Posterior vena cava (tissue), 2 donors: ENCODE measurements at places on chromosomes 2 and 18. TPM values are rescaled to one million over a fixed set of nuclear protein-coding genes. Genes with fewer than 3 reads are reported as not detected.
A peak's percentile ranks its signal among the peaks of the same experiment; 100 is the strongest.

DNA sequence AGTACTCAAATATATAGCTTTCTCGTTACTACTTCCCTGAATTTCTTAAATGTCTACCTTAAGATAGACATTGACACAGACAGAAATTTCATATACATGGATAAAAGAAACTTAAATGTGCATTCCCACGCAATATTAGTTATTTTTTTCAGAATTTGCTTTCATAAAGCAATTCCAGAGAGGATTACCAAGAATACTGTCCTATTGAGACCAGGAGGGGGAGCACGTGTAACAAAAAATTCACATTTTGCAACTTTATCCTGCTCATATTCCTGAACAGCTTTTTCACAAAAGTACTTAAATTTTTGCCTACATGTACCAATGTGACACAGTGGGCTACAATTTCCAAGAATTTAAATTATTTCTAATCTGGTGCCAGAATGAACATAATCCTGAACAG, 30.7 kb upstream of the ERCC3 start:
- no peak for DNase-seq

DNA sequence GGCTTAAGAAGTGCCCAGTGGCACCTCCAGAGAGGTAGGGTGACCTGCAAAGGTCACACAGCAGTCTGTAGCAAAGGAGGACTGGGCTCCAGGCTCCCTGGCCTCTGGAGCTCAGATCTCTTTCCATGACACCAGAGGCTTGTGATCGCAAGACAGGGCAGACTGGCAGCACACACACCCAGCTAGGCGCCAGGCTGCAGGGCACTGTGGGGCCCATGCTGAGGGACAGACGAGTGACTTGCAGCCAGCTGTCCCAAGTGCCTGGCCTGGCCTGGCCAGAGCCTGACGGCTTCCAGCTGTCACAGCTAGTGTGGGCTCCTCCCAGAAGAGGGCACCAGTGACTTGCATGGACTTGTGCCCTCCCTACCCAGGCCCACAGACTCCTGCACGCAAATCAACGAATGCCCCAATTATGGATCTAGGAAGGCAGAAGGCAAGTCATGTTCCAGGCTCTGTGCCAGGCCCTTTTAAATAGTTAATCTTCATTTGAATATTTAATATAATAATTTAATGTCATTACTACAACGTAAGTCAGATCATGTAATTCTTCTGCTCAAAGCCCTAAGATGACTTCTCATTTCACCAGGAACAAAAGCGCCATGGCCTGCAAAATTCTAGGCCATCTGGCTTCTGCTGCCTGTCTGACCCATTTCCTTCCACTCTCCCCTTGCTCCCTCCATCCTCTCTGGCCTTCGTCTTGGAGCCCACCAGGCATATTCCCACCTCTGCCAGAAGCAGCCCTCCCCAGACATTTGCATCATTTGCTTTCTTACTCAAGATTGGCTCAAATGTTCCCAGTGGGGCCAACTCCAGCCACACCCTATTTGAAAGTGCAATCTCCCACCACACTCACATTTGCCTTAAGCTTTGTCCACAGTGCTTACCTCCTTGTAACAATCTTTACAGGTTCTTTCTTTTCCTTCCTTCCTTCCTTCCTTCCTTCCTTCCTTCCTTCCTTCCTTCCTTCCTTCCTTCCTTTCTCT, 3.7 kb upstream of the SPEG start:
- DNase-seq, result peak; percentile 63

Gene DIPK1C
- not detected for total RNA-seq

Gene EHD3
- 28.7 TPM for total RNA-seq

Gene POTEI
- not detected for total RNA-seq

GRCh38 chr18:76528477-76529432, 33.7 kb upstream of the ZNF516 start:
- no peak for DNase-seq

DNA sequence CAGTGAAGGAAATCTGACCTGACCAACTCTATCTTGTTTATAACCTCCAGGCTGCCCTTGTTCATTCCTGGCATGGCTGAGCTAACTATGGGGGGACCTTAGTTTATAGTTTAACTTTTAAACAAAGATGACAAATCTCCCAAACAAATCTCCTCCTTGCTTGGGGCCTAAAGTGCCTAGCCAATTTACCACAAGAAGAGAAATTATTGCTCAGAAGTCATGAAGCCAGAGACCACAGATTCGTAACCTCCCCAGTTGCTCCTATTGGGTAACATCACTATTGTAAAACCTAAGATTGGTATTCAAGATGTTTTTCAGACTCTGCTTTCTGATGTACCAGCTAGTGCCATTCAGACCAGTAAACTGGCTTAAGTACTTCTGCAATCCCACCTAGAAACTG, 649.4 kb upstream of the SLC8A1 start:
- no peak for DNase-seq

Gene UGT1A6
- not detected for total RNA-seq
